ENCODE measurements at places on chromosomes 3 and 15.

DNA sequence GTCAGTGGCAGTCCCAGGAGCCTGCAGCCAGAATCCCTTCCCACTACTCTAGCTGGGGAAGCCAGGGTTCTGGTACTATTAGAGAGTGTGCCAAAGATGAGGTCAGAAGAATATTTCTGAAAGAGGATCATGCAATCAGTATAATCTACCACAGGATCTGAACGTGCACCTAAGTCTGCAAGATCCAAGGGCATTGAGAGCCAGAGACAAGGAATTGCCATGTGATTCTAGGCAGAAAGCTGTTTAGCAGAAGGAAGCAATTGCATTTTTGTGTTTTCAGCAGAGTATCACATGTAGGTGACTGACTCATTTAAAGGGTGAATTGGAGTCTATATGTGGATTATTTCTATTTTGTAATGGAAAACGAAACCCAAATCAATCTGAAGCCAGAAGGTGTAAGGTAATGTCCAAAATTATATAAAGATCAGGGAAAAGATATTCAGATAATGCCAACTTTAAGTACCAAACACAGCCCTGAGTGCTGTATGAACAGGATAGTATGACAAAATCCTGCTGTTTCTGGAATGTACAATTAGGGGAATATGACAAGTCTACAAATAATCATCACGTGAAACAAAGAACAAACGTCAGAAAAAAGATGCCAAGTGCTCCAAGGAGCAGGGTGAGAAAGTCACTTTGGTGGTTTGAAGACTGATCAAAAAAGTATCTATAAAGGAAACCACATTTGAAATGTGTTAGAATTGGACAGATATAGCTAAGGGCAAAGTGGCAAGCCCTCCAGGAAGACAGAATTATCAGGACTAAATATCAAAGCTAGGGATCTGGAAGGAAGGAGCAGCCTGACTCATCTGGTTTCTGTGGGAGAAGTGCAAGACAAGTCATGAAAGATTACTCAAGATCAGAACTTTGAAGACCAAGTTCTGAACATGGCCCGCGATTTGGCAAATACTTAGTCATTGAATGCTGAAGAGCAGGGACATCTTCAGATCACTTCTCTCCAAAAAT lies 1036.6 kb downstream of the NTRK3 start:
- DNase-seq, result no peak

DNA sequence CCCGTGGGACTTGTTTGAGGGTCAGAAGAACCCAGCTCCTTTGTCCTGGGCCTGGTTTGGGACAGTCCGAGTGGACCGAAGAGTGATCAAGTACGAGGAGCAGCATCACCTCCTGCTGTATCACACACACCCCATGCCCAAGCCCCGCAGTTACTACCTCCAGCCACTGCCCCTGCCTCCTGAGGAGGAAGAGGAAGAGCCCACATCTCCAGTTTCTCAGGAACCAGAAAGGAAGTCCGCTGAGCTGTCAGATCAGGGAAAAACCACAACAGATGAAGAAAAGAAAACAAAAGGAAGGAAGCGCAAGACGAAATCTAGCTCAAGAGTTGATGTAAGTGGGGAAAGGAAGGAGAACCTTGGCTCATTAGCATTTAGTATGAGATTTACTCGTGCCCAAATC lies 3.3 kb upstream of the P2RY12 start:
- DNase-seq, result no peak

GRCh38 chr3:186440891-186441290 lies 78.9 kb upstream of the DGKG start:
- DNase-seq, result no peak

- DNase-seq, result no peak
These were observed 348.7 kb upstream of the LMCD1 start for GRCh38 chr3:8152821-8153418.

- DNase-seq, result no peak
These were observed 134.3 kb upstream of the ABHD17C start for GRCh38 chr15:80560601-80561400.
